ENCODE measurements at places on chromosomes 13 and 19.

- no peak for DNase-seq
These were observed 5.7 kb downstream of the ING1 start for GRCh38 chr13:110719036-110719710.

GRCh38 chr19:639253-640160 lies at the start of gene FGF22:
Gene FGF22, plus strand, starts transcription at chr19:639879. Its CDS starts 47 bp downstream, at chr19:639926.
- peak; percentile 81 for DNase-seq

DNA sequence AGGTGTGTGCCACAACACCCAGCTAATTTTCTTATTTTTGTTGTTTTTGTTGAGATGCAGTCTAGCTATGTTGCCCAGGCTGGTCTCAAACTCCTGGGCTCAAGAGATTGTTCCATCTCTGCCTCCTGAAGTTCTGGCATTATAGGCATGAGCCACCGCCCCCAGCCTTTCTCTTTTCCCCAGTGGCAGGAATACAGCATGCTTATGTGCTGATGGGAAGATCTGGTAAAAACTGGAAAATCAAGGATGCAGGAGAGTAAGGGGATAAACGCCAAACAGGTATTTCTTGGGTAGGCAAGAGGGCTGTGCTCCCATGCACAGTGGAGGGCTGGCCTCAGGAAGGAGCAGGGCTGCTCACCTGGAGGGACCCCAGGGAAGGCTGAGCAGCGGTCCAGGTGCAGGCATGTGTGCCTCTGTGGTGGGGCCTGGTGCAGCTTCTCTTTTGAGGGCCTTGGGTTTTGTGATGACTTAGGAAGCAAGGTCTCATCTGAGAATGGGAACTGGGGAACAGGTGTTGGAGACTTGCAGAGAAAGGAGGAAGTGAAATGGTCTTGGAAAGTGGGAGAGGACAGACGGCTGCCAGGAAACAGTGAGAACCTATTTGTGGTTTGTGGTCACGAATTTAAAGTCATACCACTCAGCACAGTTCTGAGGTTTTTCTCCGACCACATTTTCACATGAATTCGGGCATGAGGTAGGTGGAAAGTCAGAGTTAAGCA lies 106.5 kb downstream of the TEX26 start:
- DNase-seq, result no peak

- no peak for DNase-seq
These were observed 2.9 kb downstream of the CILP2 start for GRCh38 chr19:19540715-19541515.

DNA sequence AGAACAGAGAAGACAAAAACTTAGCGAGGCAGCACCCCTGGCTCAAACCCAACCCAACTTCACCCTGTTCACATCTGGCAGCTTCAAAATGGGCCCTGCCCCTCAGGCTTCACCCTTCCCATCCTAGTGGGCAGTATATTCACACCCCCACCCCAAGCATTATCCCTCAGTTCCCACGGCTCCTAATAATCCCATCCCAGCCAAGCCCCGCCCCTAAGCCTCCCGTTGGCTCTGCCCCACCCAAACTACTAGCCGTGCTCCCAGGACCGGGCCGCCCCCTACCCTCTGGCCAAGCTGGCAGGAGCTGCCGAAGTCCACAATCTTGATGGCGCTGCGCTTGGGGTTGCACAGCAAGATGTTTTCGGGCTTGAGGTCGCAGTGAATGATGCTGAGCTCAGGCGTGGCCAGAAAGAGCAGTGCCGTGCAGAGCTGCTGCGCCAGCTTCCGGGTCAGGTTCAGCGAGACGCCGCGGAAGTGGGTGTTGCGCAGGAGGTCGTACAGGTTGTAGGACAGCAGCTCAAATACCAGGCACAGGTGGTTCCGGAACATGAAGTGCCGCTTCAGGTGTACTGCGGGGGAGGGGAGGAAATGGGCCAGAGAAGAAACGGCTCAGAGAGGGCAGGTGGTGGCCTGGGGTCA lies 5.8 kb downstream of the DYRK1B start:
- DNase-seq, result no peak

- no peak for DNase-seq
These were observed 472.2 kb downstream of the KLF5 start for GRCh38 chr13:73531014-73531413.

- no peak for DNase-seq
These were observed 878.5 kb downstream of the UQCRFS1 start for GRCh38 chr19:28334419-28334818.

All from C1 segment of cervical spinal cord (tissue), 14 donors.